ENCODE measurements at places on chromosomes 1 and 21.

DNA sequence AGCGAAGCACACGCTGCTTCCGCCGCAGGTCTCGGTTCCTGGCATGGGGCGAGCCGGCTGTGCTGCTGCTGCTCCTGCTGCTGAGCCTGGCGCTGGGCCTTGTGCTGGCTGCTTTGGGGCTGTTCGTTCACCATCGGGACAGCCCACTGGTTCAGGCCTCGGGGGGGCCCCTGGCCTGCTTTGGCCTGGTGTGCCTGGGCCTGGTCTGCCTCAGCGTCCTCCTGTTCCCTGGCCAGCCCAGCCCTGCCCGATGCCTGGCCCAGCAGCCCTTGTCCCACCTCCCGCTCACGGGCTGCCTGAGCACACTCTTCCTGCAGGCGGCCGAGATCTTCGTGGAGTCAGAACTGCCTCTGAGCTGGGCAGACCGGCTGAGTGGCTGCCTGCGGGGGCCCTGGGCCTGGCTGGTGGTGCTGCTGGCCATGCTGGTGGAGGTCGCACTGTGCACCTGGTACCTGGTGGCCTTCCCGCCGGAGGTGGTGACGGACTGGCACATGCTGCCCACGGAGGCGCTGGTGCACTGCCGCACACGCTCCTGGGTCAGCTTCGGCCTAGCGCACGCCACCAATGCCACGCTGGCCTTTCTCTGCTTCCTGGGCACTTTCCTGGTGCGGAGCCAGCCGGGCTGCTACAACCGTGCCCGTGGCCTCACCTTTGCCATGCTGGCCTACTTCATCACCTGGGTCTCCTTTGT lies 2.6 kb downstream of the TAS1R3 start:
- no peak for DNase-seq

DNA sequence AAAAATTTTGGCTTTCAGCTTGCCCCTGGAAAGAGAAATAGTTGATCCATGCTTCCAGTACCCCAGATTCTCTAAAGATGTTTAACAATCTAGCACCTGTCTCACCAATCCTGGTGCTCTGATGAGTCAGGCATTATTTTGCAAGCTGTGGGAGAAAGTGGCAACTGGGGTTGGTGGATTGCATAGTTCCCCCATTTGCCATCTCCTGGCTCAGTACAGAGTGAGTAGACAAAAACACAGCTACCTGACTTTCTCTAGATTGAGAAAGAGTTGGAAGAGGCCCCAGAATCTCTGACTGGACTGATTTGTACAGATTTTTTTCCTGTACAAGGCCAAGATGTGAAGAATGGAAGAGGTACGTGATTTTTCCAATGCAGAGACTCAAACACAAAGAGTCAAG lies 75.1 kb upstream of the NEGR1 start:
- no peak for DNase-seq

DNA sequence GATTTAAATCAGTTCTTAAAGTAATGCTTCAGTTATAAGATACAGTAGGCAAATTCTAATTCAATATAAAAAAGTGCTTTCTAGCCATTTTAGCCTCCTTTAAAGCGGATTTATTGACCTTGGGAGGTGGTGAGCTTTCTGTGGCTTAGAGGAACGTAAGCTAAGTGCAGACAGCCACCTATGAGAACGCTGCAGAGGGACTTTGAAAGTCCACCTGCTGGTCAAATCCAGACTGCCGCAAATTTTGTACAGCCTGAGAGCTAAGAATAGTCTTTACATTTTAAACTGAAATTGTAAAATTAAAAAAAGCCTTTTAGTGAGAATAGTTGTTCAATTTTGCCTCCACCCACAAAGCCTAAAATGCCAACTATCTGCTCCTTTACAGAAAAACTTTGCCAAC lies 67.0 kb upstream of the SSX2IP start:
- DNase-seq: no peak

DNA sequence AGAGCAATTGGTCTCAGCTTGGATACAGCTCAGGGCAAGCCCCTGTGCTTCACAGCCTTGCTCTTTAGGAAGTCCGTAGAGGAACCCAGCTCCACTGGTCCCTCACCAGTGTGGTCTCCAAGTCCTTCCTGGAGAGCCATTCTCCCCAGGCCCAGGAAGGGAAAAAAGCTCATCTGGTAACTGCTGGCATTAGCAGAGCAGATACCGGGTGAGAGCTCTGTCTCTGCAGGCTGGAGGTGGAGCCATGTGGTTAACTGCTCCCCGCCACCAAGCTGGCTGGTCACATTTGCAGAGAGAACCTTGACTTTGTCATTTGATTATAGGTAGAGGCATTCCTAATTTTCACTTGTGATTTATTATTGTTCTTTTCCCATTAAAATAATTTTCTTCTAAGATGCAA lies 169.6 kb downstream of the ROR1 start:
- no peak for DNase-seq

GRCh38 chr1:90295534-90295933 lies 300.6 kb downstream of the ZNF326 start:
- DNase-seq: no peak

- no peak for DNase-seq
Measured at GRCh38 chr1:183188240-183188639, 2.2 kb downstream of the LAMC2 start.

DNA sequence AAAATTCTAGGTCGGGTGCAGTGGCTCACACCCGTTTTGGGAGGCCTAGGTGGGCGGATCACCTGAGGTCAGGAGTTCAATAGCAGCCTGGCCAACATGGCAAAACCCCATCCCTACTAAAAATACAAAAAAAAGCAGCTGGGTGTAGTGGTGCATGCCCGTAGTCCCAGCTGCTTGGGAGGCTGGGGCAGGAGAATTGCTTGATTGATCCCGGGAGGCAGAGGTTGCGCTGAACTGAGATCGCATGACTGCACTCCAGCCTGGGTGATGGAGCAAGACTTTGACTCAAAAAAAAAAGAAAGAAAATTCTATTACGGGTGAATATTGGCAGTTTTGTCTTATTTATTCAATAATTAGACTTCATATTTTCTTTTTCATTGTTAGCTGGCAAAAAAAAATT lies 62.1 kb downstream of the SNX7 start:
- no peak for DNase-seq

- DNase-seq: no peak
Measured at GRCh38 chr1:29823561-29823960, 587.2 kb downstream of the PTPRU start.
